ENCODE measurements at places on chromosomes 2 and 18.

DNA sequence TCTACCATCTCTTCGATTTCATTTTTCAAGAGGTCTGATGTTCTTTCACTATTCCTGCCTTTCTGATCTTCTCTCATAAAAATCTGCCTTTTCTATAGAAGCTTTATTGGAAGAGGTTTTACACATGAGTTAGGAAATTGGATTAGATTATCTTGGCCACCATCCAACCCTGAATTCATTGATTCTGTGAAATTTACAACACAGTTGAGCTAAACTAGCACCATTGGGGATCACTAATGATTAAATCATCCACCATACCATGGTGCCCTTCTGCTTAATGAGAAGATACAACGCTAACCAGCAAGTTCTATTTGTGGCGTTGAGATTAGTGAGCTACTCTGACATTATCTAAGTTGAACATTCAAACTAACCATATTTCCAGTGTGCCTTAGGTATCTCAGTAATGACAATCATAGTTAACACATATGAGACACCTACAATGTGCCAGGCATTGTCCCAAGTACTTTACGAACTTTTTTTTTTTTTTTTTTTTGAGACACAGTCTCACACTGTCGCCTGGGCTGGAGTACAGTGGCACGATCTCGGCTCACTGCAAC is 17.3 kb upstream of the LBH start:
- DNase-seq, result no peak

GRCh38 chr2:9984871-9985480 is 33.5 kb downstream of the GRHL1 start:
- DNase-seq, result no peak

DNA sequence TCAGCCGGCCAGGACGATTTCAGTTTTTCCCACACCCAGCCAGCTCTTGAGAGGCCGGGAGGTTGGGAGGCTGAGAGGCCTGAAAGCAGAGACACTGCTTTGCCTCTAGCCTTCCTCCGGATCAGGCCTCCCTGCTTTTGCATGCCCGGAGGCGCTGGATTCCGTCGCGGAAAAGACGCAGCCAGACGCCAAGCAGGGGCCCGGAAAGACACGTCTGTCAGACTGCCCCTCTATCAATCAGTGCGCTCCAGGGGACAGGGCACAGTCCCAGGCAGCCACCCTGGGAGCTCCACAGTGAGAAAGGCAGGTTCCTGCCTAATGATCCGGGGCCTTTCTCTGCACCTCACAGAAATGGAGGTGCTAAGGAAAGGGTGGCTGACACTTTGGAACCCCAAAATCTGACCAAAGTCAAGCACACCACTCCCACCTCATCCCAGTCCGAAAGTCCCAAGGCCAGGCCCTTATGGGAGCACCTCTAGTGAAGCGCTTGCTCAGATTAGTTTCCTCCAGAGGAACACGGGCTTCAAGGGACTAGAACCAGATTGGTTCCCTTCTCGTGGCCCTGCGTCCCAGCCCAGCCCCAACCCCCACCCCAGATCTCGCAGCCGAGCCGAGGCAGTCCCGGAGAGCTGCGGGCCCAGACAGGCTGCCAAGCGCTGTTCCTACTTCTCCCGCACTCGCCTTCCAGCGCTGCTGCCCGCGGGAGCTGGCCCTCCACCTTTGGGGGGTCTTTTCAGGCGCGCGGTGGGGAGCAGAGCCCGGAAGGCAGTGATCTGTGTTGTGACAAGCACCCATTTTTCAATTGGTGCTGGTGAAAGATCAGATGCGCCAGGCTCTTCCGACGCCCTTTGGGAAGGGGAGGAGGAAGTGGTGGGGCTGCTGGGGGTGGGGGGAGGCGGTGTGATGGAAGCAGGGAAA is 5.0 kb downstream of the DLX1 start:
- DNase-seq, result no peak

DNA sequence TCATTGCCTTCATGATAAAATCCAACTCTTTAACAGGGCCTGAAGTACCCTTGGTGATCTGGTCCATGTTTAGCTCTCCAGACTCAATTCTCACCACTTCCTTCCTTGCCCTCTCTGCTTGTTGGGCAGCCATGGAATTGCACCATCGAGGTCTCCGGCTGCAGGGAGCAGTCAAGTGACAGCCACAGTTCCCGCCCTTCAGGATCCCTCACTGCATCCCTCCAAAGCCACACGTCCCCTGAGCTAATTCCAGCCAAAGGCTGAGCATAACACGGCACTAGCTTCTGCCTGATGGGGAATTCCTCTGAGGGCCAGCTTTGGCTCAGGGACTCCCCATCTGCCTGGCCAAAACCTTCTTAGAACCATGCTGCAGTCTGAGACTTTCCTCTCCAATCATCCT is 47.4 kb upstream of the SLC1A4 start:
- DNase-seq, result no peak

DNA sequence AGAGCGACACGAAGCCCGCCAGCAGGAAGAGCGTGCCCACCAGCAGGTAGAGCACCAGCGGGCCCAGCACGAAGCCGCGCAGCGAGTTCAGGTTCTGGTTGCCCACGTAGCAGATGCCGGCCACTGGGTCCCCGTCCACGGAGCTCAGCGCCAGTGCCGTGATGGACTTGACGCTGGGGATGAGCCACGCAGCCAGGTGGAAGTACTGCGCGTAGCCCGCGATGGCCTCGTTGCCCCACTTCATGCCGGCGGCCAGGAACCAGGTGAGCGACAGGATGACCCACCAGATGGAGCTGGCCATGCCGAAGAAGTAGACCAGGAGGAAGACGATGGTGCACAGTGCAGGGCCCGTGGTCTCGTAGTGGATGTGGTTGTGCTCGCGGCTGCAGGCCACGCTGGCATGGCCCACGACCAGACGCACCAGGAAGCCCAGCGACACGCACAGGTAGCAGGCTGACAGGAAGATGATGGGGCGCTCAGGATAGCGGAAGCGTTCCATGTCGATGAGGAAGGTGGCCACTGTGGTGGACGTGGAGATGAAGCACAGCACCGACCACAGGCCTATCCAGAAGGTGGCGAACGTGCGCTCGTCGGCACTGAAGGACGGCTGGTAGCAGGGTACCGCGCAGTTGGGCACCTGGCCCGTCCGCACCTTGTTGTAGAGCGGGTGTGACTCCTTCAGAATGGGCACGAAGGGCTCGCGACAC is 2.1 kb downstream of the FZD5 start:
- DNase-seq, result no peak

- DNase-seq, result no peak
Observed at GRCh38 chr2:68465081-68465916, 1.8 kb downstream of the FBXO48 start.

GRCh38 chr18:8870528-8870927 is 165.2 kb downstream of the MTCL1 start:
- DNase-seq, result no peak

DNA sequence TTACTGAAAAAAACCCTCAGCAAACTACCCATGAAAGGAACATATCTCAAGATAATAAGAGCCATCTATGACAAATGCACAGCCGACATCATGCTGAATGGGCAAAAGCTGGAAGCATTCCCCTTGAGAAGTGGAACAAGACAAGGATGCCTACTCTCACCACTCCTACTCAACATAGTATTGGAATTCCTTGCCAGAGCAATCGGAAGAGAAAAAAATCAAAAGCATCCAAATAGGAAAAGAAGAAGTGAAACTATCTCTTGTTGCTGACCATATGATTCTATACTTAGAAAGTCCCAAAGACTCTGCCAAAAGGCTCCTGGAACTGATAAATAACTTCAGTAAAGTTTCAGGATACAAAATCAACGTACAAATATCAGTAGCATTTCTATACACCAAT is 40.6 kb upstream of the MSTN start:
- no peak for DNase-seq

DNA sequence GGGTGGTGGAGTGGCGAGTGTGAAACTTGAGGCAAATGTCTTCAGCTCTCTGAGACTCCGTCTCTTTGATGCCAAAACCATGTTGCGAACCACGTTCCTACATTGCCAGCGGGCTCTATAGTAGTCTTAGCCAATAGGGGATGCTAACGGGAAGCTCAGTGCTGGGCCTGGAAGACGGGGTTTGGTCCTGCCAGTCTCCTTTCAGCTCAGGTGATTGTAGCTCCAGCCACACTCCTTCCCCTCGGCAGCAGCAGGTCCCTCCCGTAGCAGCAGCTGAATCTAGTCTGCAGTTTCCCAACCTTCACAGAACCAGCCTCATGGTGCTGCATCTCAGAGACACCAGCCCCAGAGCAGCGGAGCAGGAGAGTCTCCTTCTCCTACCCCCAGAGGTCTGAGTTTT is 109.7 kb downstream of the TFCP2L1 start:
- no peak for DNase-seq

DNA sequence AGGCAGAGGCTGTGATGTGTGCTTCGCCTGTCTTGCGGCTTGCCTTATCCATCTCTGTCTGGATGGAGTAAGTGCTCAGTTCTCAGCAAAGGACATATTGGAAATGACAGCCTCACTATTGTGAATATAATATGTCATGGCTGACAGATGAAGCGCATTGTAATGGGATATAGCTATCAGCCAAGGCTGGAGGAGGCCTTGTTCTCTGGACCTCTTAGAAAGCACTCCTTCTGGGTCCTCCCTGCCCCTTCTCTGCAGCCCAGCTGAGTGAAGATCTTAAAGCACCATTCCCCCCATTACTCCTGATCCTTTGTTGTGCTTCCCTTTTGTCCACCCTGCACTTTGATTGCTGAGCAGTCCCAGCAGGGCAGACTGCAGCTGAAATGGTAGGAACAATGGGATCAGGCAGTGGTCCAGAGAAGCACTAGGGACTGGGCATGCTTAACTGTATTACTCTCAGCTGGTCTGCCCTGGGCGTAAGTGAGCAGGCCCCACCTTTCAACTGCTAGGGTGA is 265.3 kb downstream of the SETBP1 start:
- DNase-seq, result no peak

- no peak for DNase-seq
Observed at GRCh38 chr18:32209685-32210445, 20.0 kb downstream of the MEP1B start.

- DNase-seq, result no peak
Observed at GRCh38 chr18:79245517-79246001, 150.2 kb upstream of the NFATC1 start.

- DNase-seq, result no peak
Observed at GRCh38 chr2:98891591-98891990, 44.4 kb downstream of the CRACDL start.

DNA sequence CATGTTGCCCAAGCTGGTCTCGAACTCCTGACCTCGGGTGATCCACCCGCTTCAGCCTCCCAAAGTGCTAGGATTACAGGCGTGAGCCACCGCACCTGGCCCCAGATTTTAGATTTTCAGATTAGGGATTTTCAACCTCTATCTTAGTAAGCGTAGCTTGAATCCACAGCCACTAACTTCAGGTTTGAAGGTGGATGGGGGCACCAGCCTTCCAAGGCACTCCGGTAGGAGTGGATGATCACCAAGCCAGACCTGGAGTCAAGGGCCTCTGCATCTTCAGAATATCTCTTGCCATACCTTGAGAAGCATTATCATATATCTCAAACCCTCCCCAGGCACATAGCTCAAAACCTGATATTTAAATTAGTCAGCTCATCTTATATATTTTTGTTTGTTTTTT is 17.9 kb downstream of the GALM start:
- no peak for DNase-seq

- DNase-seq, result no peak
Observed at GRCh38 chr2:209145941-209146681, 277.7 kb upstream of the MAP2 start.

GRCh38 chr2:12828980-12829379 is 112.2 kb downstream of the TRIB2 start:
- no peak for DNase-seq

Data from stromal cell of bone marrow (primary cell).